ENCODE measurements at places on chromosomes 12 and 14.

- no peak for DNase-seq
These were observed 2.9 kb upstream of the SETD1B start for GRCh38 chr12:121800694-121801594.

- DNase-seq = no peak
These were observed 102.5 kb upstream of the DIO2 start for GRCh38 chr14:80313806-80314205.

GRCh38 chr14:75268633-75269550 is 9.7 kb upstream of the FOS start:
- DNase-seq = no peak

GRCh38 chr14:68282479-68283377 is 463.1 kb downstream of the RAD51B start:
- no peak for DNase-seq

DNA sequence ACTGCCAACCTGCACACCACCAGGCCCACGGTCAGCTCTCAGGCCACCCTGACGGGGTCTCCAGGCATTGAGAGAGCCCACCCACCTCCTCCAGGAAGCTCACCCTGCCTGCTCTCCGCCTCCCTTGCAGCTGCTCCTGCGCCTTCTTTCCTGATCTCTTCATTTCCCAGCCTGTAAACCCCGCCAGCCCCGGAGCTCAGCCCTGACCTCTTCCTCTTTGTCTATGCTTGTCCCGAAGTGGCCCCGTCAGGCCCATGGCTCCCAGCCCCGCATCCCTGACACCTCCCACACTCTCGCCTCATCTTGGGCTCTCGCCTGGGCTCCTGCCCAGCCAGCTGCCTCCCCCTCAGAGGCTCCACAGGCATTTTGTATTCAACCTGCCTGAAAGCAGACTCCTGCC is 139.3 kb downstream of the CALM1 start:
- no peak for DNase-seq

GRCh38 chr12:120404271-120404670 is 33.6 kb upstream of the COX6A1 start:
- no peak for DNase-seq

DNA sequence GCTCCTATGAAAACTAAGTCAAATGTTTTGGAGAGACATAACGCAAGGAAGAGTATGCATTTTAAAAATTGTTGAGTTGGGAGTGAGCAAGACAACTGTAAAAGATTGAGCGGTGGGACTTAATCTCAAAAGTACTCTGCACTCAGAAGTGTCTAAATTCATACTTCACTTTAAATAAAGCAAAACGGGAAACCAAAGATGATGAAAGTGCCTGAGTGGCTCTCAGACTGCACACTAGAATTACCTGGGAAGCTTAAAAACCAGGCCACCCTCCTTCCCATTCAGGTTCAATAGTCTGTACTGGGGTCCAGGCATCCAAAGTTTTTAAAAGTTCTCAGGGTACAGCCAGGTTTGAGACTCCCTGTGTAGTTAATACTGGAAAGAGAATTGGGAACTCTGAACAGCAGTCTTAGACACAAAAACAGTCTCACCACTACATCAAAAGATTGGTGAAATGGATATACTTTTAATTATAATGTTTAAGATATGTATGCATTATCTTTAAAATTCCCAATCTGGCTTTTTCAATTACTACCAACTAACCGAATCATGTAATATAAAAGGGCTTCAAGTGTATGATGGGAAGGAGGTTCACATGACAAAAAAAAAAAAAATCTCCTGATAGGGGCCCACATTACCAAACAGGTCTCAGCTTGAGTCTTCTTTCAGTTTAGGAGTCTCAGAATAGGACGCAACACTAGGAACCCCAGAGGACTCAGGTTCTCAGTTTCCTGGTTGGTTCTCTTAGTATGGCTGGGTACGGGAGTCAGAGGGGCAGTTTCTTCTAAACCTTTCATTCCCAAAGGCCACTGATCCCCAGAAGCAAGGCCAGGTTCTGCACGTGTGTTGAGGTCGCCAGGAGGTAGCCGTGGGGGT is 1.0 kb downstream of the HOMEZ start:
- DNase-seq = no peak

DNA sequence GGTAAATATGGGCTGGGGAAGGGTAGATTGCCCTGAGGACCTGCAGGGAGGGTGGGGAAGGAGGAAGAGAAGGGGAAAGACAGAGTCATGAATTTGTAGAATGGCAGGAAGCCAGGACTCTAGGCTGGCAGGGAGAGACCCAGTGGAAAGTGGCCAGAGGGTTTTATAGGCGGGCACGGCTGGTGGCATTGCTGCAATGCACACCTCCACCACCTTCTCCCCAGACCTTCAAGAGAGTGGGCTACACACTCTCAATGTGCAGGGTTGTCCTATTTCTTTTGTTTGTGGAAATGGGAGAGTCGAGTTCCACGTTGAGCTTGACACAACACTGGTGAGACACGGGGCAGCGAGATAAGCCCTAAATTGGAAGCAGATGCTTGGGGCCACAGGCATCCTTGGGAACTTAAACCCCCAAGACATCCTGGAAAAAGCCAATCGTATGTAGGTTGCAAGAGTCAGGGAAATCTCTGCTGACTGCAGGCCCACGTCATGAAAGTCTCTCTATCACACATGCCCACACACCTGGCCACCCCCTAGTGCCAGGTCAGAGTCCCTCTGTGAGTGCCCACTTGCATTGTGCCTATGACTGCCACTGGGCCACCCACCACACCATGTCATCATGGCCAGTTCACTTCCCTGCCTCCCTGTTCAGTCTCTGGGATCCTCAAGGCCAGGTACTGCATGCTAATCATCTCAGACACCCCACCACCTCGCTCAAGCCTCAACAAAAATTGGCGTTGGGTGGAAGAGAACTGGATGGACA is 38.0 kb upstream of the BDKRB2 start:
- no peak for DNase-seq

GRCh38 chr14:68687746-68688145 is 105.1 kb downstream of the ZFP36L1 start:
- DNase-seq = no peak

DNA sequence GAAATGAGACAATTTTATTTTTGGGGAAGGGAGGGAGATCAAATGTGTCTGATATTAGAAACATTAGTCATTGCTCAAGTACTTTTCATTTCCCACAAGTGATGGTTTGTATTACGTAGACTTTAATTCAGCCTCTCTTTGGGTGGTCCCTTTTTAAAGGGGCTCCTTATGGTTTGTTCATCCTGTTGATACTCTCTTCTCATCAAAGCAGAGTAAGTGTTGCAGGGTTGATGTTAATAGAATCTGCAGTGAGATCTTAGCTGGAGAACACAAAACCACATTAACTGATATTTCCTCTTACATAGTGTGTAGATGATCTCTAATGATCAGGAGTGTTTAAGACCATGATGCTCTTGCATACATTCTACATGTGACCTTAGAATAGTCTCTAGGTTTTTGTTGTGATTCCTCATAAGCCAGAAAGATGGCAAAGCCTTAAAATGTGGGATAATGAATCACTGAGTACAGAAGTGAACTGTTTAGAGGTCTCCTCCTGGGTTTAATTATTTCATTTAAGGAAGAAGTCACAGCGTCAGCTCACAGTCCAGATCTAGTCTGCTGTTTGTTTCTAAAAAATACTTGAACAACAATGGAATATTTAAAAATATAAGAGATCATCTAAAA is 87.4 kb upstream of the PTPRR start:
- DNase-seq = no peak

DNA sequence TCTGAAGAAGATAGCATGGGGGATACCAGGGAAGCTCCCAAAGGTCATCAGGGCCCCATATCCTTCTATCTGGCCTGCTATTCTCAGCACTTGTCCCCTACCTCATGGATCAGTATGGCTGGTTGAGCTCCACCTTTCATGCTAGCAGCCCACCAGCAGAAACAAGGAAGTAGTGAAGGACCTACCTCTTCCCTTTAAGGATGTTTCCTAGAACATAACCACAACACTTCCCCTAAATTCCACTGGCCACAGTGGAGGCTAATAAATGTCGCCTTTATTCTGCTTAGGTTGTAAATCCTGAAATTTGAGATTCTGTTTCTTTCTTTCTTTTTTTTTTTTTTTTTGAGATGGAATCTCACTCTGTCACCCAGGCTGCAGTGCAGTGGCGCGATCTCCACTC is 128.6 kb upstream of the PARP11 start:
- no peak for DNase-seq

DNA sequence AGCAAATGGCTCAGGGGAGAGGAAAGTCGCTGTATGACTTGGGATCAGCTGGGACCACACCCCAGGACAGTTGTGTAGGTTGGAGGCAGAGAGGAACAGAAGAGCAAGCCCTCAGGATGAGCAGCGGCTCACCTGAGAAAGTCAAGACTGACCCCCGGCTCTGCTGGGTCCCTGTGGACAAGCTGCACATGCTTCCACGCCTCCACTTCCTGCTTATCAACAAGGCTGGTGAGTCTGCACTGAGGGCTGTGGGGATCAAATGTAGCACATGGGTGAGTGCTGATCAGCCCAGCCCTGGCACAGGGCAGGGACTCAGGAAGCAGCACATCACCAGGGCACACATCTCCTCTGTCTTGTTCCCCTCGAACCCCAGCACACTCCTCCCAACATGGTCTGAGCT is 92.1 kb downstream of the CHGA start:
- no peak for DNase-seq

Measured in activated CD8-positive, alpha-beta memory T cell treated with anti-CD3 and anti-CD28 coated beads for 4 hours (primary cell).